Endothelial cell of umbilical vein (primary cell): ENCODE measurements at places on chromosomes 5 and 9. TPM values are rescaled to one million over a fixed set of nuclear protein-coding genes. Genes with fewer than 3 reads are reported as not detected.

GRCh38 chr9:91085517-91086291 lies 276.0 kb downstream of the AUH start:
- H3K4me3 ChIP-seq: no peak overlapping the region
- peaks cover 5% of the 10 kb centered on the region for H3K27me3 ChIP-seq
- no peaks in the 10 kb centered on the region for H3K4me1 ChIP-seq
- H3K27ac ChIP-seq: no peak overlapping the region

DNA sequence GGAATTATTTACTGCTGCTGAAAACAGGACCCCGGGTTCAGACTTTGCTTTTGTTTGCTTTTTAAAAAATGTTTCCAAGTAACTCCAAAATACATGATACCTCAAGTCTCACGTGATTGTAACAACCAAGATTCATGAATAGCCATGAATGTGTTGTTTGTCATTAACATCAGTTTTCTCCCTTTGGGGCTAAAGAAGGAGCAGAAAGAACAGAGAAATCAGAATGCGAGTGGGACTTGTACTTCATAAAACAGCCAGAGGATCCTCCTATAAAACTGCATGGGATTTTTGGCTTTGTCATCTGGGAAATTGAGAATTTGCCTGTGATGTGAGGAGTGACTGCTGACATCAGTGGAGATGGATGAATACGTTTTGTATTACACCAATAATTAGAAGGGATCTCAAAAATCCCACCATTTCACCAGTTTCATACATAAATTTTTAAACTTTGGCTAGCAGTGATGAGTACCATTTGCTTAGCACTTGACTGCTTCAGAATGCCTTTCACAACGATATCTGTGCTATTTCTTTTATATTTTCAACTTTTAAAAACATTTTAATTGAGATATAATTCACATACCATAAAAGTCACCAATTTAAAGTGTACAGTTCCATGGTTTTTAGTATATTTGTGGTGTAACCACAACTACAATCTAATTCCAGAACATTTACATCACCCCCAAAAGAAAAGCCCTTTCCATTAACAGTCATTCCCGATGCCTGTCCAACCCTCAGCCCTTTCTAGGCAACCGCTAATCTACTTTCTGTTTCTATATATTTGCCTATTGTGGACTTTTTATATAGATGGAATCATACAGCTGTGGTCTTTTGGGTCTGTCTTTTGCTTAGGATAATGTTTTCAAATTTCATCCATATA lies 126.9 kb upstream of the ANKRD55 start:
- DNase-seq: no peak
- peaks cover 4% of the 10 kb centered on the region for H3K4me1 ChIP-seq

DNA sequence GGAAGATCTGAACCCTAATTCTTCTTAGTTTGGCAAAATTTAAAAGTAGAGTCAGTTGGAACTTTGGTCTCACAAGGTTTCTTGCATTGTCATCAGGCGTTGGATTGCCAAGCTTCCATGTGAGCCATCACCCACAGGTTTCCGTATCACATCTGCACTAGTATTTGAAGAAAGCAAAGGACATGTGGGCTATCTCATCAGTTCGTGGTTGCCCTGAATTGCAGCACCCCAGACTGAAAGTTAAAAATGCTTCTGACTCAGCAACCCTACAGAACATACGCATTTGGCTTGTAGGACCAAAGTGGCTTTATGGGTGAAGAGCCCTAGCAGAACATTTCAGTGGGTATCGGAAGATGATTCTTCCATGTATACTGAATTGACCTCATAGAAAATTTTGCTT lies 358.0 kb downstream of the ENC1 start:
- H3K36me3 ChIP-seq: no peaks in the 10 kb centered on the region
- no peak overlapping the region for H3K4me3 ChIP-seq
- H3K27ac ChIP-seq: no peak overlapping the region
- DNase-seq: no peak
- H3K4me1 ChIP-seq: no peaks in the 10 kb centered on the region
- H3K27me3 ChIP-seq: peaks cover 27% of the 10 kb centered on the region

- H3K36me3 ChIP-seq: no peaks in the 10 kb centered on the region
- DNase-seq: peak; percentile 90
- peak overlapping the region; percentile 7 for H3K4me3 ChIP-seq
- peaks cover 46% of the 10 kb centered on the region for H3K4me1 ChIP-seq
- no peaks in the 10 kb centered on the region for H3K27me3 ChIP-seq
Observed at GRCh38 chr9:801399-802071, 40.0 kb upstream of the DMRT1 start.

GRCh38 chr9:5326893-5327548 lies 12.7 kb downstream of the RLN1 start:
- H3K27me3 ChIP-seq: peaks cover 2% of the 10 kb centered on the region
- no peak for DNase-seq
- H3K4me3 ChIP-seq: no peak overlapping the region
- no peaks in the 10 kb centered on the region for H3K36me3 ChIP-seq

GRCh38 chr9:136051453-136051836 lies 43.6 kb downstream of the NACC2 start:
- peaks cover 33% of the 10 kb centered on the region for H3K4me1 ChIP-seq
- peak; percentile 48 for DNase-seq
- peak overlapping the region; percentile 53 for H3K4me3 ChIP-seq
- peaks cover 3% of the 10 kb centered on the region for H3K36me3 ChIP-seq

The NOXA1 gene
- 0.40 and 0.51 TPM in 2 replicates for polyA plus RNA-seq

- no peaks in the 10 kb centered on the region for H3K36me3 ChIP-seq
- no peak overlapping the region for H3K27ac ChIP-seq
- no peaks in the 10 kb centered on the region for H3K4me1 ChIP-seq
Observed at GRCh38 chr5:56003179-56003578, 8.4 kb upstream of the IL6ST start.

DNA sequence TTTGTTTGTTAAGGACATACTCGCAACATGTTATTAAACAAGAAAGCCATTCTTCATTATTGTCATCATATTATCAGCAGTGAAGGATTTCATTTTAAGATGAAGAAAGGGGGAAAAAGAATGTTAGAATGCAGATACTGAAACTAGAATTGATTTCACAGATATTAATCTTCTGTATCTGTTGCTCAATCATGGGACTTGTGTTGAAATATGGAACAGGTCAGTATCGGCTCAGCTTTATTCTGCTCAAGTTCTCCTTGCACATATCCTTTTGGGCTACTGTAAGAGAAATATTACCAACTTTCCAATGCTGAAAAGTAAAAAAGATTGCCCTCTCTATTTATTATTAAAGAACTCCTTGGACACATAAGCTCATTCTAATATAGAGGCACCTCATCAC lies 13.8 kb upstream of the ANXA1 start:
- H3K4me1 ChIP-seq: peaks cover 18% of the 10 kb centered on the region
- no peak for DNase-seq
- no peak overlapping the region for H3K27ac ChIP-seq

DNA sequence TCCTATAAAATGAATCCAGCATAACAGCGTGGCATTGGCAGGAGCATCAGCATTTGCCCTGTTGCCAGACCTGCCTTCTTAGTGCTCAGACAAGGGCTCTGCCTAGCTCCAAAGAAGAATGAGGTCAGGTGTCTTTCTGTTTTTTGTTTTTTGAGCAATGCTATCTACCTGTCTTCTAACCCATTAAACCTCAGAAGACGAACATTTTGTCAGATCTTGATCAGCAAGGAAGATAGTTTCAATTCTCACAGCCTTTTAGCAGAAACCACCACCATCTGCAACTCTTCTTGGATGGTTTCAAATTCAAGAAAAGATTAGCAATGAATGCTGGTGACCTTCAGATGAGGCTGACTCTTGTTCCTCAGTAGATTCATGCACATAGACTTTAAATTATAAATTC lies 103.5 kb upstream of the IQGAP2 start:
- no peak for DNase-seq
- H3K27me3 ChIP-seq: no peaks in the 10 kb centered on the region
- H3K4me3 ChIP-seq: no peak overlapping the region
- no peaks in the 10 kb centered on the region for H3K36me3 ChIP-seq
- H3K4me1 ChIP-seq: no peaks in the 10 kb centered on the region

The CAMLG gene
- polyA plus RNA-seq: 10.2 and 14.7 TPM in 2 replicates

DNA sequence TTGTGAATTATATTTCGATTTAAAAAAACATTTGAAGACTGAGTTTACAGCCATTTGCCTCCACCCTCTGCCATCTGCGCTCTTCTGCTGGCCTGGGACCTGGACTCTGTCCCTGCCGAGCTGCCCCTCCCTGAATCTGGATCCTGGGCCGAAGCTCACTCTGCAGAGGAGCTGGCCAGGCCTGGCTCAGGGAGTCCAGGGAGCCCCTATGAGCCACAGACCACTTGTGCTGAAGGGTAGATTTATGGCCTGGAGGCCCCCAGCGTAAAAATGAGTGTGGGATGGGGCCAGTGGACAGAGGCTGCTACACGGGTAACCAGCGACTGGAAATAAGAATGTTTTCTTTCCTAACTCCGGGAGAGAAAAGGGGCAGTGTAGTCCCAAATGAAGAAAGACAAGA lies 129.8 kb downstream of the FGF18 start:
- H3K27ac ChIP-seq: no peak overlapping the region
- no peak for DNase-seq
- no peak overlapping the region for H3K4me3 ChIP-seq

DNA sequence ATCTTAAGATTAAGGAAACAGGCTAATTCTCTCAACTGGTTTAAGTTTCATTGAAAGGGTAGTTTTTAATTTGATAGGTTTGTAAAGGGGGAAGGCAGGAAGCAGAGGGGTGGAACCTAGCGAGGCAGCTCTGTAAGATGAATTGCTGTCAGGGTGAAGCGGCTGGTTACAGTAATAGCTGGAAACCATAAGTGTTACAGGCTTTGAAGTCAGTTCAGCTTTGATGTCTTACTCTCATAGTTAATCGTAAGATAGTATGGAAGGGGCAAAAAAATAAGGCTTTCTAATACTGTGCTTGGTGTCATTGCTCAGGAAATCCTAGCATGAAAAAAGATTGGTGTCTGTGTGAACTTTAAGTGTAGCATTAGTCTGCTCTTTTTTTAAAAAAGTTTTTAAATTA lies 20.3 kb downstream of the POU5F2 start:
- no peaks in the 10 kb centered on the region for H3K27me3 ChIP-seq
- no peak for DNase-seq

The IL13 gene
- 0.06 TPM in 2 replicates for polyA plus RNA-seq

DNA sequence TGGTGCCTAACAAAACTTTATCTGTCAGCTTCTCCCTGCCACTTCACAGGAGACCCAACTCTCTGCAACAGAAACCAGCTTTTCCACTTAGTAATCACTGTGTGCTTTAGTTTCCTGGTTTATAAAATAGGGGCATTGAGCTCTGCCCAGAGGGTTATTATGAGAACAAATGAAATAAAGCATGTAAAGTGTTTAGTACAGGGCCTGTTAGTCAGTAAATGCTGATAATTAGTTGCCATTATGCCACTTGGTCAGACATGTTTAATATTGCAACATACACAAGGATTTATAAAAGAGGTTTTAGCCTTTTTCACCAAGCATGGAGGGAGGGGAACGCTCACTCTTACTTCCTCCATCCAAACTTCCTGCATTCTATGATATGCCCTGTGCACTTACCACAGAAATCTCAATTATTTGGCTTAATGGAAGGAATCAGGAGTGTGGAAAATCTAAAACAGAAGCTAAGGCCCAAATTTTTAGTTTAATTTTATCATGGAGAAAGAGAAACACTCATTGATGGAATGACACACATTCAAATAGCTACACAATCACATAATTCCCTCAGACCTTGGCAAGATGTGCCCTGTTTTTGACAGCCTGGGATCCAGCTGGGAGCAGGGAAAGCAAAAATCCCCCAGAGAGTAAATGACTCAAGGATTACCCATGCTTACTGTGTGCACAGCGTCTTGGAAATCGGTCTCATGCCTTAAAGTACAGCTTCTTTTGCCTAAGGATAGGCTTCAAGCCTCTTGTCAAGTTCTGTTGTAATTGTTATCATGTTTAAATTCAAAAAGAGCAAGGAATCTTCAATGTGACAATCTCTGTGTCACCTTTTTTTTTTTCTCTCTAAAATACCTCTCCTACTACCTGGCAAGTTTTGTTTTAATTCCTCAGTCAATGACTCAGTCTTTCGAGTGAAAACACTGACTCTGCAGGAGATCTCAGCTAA lies 34.0 kb downstream of the ZNF474 start:
- no peaks in the 10 kb centered on the region for H3K4me1 ChIP-seq
- DNase-seq: no peak
- H3K4me3 ChIP-seq: no peak overlapping the region
- H3K36me3 ChIP-seq: no peaks in the 10 kb centered on the region
- H3K27ac ChIP-seq: no peak overlapping the region
- H3K27me3 ChIP-seq: no peaks in the 10 kb centered on the region

DNA sequence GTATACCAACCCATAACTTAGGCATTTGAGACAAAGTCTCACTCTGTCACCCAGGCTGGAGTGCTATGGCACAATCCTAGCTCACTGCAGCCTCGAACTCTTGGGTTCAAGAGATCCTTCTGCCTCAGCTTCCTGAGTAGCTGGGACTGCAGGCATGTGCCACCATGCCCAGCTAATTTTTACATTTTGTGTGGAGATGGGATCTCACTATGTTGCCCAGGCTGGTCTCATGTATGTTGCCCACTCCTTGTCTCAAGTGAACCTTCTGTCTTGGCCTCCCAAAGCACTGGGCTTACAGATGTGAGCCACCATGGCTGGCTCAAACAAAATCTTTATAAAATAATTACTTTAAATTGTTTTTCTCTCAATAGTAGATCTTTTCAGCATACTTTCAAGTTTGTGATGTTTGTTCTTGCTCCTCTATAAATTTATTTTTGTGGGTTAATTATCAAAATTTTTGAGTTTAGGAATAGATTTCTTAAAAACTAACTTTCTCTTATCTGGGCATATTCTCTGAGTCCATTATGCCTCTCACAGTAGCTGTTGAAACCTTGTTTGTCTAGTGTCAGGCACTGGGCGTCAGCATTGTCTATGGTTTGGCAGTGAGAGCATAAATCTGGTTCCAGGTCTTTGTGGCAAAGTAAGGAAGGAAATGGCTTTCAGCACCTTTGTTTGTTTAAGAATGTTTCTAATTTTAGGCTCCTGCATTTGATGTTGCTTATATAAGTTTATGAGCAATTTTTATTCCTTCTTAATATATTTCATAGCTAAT lies 38.7 kb downstream of the NLN start:
- no peaks in the 10 kb centered on the region for H3K27me3 ChIP-seq
- no peak overlapping the region for H3K27ac ChIP-seq
- H3K4me3 ChIP-seq: no peak overlapping the region
- H3K4me1 ChIP-seq: peaks cover 7% of the 10 kb centered on the region
- H3K36me3 ChIP-seq: no peaks in the 10 kb centered on the region

GRCh38 chr5:171534043-171534895 lies 114.8 kb downstream of the FGF18 start:
- H3K4me3 ChIP-seq: no peak overlapping the region
- peaks cover 6% of the 10 kb centered on the region for H3K27me3 ChIP-seq
- H3K27ac ChIP-seq: no peak overlapping the region
- no peak for DNase-seq
- no peaks in the 10 kb centered on the region for H3K4me1 ChIP-seq

GRCh38 chr5:101338226-101338625 lies 435.1 kb upstream of the ST8SIA4 start:
- no peak for DNase-seq
- no peaks in the 10 kb centered on the region for H3K27me3 ChIP-seq
- H3K4me1 ChIP-seq: no peaks in the 10 kb centered on the region
- no peaks in the 10 kb centered on the region for H3K36me3 ChIP-seq

The C5orf63 gene
- polyA plus RNA-seq: 1.3 and 1.4 TPM in 2 replicates

The GPR150 gene
- 0.16 and 0.28 TPM in 2 replicates for polyA plus RNA-seq

The IRX4 gene
- not detected in 2 replicates for polyA plus RNA-seq

The PCDHB2 gene
- 0.40 and 0.57 TPM in 2 replicates for polyA plus RNA-seq
